ENCODE measurements at places on chromosomes 5 and 9. TPM values are rescaled to one million over a fixed set of nuclear protein-coding genes. Genes with fewer than 3 reads are reported as not detected.

- no peaks in the 10 kb centered on the region for H3K27me3 ChIP-seq
- H3K4me3 ChIP-seq = no peak overlapping the region
- no peak overlapping the region for H3K27ac ChIP-seq
- no peaks in the 10 kb centered on the region for H3K36me3 ChIP-seq
These were observed 474.0 kb upstream of the RGMB start for GRCh38 chr5:98299435-98299834.

The KLF4 gene
- 19.9 TPM for total RNA-seq

GRCh38 chr9:18114559-18115475, 359.1 kb upstream of the ADAMTSL1 start:
- H3K4me3 ChIP-seq = no peak overlapping the region
- H3K36me3 ChIP-seq = no peaks in the 10 kb centered on the region
- DNase-seq = no peak
- H3K27ac ChIP-seq = no peak overlapping the region
- H3K4me1 ChIP-seq = no peaks in the 10 kb centered on the region

GRCh38 chr9:129270205-129270604, 92.1 kb upstream of the IER5L start:
- H3K4me1 ChIP-seq = peaks cover 12% of the 10 kb centered on the region
- no peak for DNase-seq
- no peak overlapping the region for H3K4me3 ChIP-seq
- H3K27me3 ChIP-seq = peaks cover 3% of the 10 kb centered on the region

The FGFR4 gene
- total RNA-seq = 291 TPM

DNA sequence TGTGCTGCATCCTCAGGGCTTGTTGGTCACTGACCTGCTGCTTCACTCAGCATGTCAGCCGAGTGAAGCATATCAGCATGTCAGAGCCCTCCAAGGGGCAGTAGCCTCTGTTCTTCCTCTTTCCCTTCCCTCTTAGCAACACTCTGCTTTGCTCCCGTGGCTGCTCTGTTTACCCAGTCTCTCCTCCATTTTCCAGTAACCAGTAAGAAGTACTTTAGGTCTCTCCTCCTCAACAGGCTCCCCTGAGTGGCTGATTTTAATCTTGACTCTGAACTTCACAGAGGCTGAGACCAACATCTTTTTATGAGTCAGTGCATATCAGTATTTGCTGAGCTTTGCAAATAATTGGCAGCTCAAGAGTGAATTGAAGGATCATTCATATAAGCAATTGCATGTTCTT, 18.6 kb upstream of the ADRB2 start:
- H3K36me3 ChIP-seq = no peaks in the 10 kb centered on the region
- H3K4me1 ChIP-seq = peaks cover 45% of the 10 kb centered on the region
- H3K27ac ChIP-seq = no peak overlapping the region
- DNase-seq = no peak
- no peaks in the 10 kb centered on the region for H3K27me3 ChIP-seq

Measured in Calu3 (cell line).